CD8-positive, alpha-beta T cell (primary cell): ENCODE measurements at places on chromosomes 13 and 19.

DNA sequence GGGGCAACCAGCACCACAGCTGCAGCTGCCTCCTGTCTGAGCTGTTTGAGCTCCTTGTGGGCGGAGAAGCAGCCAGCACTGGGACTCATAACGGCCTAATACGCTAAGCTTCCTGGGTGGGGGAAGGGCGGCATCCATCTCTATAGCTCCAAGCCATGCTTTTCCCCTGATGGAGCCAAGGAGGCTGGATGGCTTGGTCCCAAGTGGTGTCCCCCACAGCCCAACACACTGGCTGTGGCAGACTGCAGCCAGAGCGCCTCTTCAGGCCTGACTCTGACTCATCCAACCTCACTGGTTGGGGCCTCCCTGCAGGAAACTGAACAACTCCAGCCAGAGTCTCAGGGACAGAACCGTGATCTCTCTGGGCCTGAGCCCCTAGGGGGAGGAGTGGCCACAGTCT lies 537.3 kb downstream of the SUCLA2 start:
- DNase-seq: no peak

DNA sequence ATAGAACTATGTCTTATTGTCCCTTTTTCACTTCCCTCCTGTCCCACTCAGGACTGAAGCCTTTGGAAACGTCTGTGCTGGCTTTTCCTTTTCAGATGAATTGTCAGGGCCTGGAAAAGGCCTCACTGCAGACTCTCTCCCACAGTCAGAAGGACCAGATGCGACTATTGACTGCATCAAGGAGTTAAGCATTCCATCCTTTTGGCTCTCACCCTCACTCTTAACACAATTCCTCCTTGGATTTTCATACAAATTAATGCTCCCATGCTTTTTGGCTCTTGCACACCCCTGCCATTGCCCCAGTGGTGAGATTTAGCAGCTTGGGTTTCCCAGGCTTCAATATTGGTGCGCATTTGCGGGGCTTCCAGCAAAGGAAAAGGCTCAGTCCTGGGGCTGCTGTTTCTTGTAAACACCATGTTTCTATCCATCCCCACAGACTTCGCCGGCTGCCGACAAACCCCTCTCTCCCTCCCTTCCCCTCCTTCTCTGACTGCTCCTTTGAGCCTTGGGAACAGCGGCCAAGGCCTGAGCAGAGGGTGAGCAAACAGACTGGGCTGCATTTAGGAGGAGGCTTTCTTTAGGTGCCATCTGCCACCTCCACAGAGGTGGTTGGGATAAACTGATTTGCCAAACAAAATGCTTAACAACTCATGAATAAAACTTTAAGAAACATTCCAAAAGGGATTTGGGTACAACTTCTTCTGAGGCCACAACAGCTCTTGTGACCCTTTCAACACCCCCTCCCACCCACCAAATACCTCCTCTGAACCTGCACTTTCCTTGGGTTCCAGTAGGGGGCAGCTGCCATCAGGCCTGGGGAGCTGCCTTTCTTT lies 48.6 kb upstream of the PCDH8 start:
- DNase-seq: no peak

GRCh38 chr19:45906221-45906620 lies 3.8 kb upstream of the MYPOP start:
- DNase-seq: no peak

GRCh38 chr19:11138601-11139300 lies 16.8 kb downstream of the SPC24 start:
- DNase-seq: no peak

- DNase-seq: peak; percentile 50
Observed at GRCh38 chr19:55369653-55370304, 484 bp downstream of the IL11 start.

- DNase-seq: no peak
Observed at GRCh38 chr13:20715330-20715712, 11.8 kb downstream of the IL17D start.

- no peak for DNase-seq
Observed at GRCh38 chr19:50551034-50551714, 17.1 kb downstream of the LRRC4B start.

- no peak for DNase-seq
Observed at GRCh38 chr13:42354241-42355091, 82.5 kb downstream of the AKAP11 start.

DNA sequence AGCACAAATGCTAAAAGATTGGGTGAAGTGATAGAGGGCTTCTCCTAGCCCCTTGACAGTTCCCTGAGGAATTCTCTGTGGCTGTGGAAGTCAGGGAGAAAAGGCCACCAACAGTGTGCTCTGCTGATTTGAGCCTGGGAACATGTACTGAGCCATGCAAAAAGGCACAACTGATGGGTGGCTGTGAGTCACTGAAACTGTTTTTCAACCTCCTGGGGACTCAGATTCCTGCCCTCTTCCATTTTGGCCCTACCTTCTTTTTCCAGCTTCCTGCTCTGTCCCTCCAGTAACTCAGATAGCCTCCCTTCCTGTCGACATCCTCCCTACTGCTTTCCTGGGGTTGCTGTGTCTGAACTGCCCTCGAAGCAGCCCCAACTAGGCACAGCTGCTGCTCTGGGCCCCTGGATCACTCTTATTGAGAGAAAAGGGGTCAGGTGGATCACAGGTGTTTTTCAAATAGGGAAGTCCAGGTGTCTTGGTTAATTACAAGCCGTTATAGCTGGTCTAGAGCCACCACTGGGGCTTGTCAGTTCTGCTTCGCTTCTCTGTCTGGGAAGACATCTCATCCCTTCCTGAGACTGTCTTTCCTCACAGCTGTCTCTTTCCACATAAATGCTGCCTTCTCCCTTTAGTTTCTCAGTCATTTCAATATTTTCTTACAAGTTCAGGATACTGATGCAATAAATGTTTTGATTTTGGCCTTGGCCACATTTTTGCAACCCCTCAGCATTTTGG lies 13.7 kb downstream of the FAM124A start:
- no peak for DNase-seq

DNA sequence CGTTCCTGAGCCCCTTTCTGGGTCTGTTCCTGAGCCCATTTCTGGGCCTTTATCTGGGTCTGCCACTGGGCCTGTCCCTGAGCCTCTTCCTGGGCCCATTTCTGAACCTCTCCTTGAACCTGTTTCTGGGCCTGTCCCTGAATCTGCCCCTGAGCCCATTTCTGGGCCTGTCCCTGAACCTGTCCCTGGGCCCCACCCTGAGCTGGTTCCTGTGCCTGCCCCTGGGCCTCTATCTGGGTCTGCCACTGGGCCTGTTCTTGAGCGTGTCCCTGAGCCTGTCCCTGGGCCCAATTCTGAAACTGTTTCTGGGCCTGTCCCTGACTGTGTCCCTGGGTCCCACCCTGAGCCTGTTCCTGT lies 40.4 kb upstream of the GRTP1 start:
- no peak for DNase-seq

DNA sequence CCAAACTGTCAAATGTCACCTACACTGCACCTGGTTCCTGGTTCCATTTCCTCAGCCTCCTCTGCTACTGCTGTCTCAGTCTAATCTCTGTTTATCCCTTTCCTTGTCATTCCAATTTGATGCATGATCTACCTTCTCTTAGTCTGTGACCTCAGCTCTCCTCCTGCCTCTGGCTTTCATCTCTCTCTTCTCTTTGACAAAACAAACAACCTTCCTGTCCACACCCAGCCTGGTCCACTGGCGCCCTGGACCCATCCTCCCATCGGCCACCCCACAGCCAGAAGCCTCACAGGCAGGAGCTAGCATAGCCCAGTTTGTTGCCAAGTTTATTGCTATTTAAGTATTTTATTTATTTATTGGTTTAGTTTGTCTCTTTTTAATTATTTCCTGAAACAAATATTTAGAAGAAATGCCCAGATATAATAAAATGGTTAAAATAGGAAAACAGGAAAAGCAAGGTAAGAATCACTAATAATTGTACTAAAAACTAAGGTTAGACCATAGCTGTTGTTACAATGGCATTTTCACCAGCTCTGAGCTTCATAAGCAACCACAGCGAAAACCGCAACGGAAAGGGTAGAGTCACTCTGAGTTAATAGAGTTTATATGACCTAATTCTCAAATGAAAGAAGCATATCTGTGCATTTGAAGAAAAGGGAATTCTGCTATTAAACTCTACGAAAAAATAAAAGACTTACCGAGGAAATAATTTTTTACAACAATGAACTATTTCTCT lies 68.6 kb downstream of the EFNB2 start:
- no peak for DNase-seq

GRCh38 chr13:95708811-95709500 lies 32.0 kb downstream of the DNAJC3 start:
- no peak for DNase-seq

GRCh38 chr19:45177817-45178261 lies at the start of gene TRAPPC6A:
Gene TRAPPC6A (minus strand): TSS chr19:45178237. CDS start chr19:45178218, 19 bp downstream.
- no peak for DNase-seq

- no peak for DNase-seq
Observed at GRCh38 chr19:9070066-9070465, 16.8 kb upstream of the OR1M1 start.

GRCh38 chr19:2805261-2805900 lies 14.3 kb upstream of the ZNF554 start:
- DNase-seq: no peak

DNA sequence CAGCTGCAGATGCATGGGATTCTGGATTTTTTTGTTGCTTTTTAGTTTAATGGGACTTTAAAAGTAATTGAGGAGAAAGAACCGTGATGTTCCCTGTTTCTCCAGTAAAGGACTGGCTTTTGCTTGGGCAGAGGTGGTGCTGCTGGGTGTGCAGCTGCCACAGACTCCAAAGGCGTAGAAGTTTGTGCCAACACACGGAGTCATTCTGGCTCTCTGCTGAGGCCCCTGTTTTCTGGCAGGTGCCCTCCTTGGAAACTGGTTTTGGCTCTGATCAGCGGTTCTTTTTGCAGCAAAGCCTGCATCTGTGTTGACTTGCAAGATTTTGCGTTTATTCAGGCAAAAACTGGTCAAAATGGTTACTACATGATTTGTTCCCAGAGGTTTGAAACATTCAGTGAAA lies 16.0 kb upstream of the QTRT1 start:
- DNase-seq: no peak

- DNase-seq: no peak
Observed at GRCh38 chr13:90014038-90014437, 1333.4 kb upstream of the MIR17HG start.

GRCh38 chr19:40668991-40669614 lies 21.3 kb downstream of the NUMBL start:
- no peak for DNase-seq

GRCh38 chr13:99297331-99297730 lies 9.9 kb downstream of the GPR183 start:
- DNase-seq: no peak

- DNase-seq: no peak
Observed at GRCh38 chr13:49082653-49083536, 107.2 kb downstream of the FNDC3A start.
